Renal cortical epithelial cell (primary cell): ENCODE measurements at places on chromosomes 4 and X. TPM values are rescaled to one million over a fixed set of nuclear protein-coding genes. Genes with fewer than 3 reads are reported as not detected.
A peak's percentile ranks its signal among the peaks of the same experiment; 100 is the strongest.

The F8A3 gene
- total RNA-seq, result 0.52 and 5.6 TPM in 2 replicates

The FAM241A gene
- total RNA-seq, result 0.85 and 1.4 TPM in 2 replicates

The UGT2A3 gene
- 33.3 and 72.8 TPM in 2 replicates for total RNA-seq

The DDIT4L gene
- 3.9 and 8.2 TPM in 2 replicates for total RNA-seq

The CSN2 gene
- total RNA-seq, result not detected in 2 replicates

DNA sequence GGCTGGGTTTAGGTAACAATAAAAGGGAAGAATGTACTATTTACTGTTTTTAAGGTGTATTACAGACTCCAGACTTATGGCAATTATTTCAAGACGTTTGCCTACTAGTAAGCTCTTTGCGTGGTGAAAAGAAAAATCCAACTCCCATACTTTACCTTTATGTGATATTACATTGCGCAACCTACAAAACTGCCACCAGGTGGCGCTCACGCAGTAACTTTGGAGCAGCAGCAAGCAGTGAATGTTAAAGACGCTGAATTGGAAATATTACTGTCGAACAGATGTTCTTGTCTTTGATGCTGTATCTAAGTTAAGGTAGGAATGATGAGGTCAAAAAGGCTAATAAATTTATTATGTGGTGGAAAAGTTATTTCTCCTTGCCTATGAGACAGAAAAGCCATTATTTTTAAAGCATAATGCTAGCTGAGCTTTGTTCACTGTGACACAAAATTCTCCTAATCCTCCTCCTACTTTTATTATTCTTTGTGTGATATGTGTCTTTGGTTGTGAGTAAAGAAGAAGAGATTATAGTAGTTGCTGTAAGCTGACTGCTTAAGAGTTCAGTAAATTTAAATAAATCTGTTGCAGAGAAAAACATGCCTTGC is 1099.8 kb upstream of the TENM3 start:
- peak; percentile 54 for DNase-seq

GRCh38 chr4:26930964-26931363 is 70.3 kb downstream of the STIM2 start:
- DNase-seq, result no peak

DNA sequence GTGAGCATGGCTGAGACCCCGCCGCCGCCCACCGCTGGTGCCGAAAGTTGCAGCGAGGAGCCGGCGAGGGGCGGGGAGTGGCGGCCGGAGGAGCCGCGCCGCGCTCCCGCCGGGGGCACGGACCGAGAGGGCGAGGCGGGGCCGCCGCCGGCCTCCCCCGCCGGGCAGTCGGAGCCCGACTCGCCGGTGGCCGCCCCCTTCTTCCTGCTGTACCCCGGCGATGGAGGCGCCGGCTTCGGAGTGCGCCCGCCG is 16.5 kb downstream of the UTP3 start:
- DNase-seq, result no peak

GRCh38 chr4:106909486-106910188 is 126.5 kb downstream of the DKK2 start:
- DNase-seq, result no peak

- peak; percentile 83 for DNase-seq
Observed at GRCh38 chrX:8607326-8607725, 124.6 kb downstream of the ANOS1 start.

DNA sequence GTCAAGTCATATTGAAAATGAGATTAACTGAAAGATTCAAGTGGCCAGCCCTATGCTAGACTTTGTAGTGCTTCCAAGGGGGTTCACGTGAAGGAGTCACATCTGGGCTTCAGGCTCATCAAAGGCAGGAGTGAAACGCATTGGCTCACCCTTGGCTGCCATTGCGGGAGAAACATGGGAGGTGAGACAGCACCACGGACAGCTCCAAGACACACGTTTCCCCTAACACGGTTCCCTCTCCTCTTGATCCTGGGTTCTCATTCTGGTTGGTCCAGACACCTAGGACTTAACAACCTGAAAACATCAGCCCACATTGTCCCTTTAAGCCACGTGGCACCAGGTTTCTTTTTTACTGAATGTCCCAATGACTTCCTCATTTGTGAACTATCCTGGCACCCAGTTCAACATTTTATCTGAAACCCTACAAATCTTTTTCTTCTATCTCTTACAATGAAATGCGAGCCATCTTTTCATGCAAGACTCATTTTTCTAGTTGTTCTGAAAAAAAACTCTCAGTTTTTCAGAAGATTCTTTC is 279.0 kb upstream of the VCX3A start:
- no peak for DNase-seq
